ENCODE measurements at places on chromosomes 2 and 18.
A peak's percentile ranks its signal among the peaks of the same experiment; 100 is the strongest.

DNA sequence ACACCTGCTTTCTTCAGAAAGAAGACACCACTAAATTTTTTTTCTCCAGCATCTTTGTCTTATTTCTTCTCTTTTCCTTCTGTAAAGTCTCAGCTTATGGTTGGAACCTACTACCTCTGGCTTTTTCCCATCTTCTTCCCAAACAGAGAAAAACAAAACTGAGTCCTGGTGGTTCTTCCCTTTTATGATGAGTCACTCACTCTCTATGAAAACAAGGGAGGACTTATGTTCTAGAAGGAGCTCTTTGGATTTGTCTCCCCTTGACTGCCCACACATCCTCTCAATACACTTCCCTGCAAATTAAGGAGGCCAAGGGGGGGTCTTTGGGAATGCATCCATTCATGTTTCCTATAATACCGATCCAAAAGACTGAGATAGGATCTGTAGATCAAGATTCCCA, 22.1 kb upstream of the MEIS1 start:
- DNase-seq, result no peak

GRCh38 chr2:19670303-19670702, 231.5 kb downstream of the TTC32 start:
- no peak for DNase-seq

GRCh38 chr2:85265304-85265703, 62.5 kb downstream of the TGOLN2 start:
- no peak for DNase-seq

- no peak for DNase-seq
These were observed 70.5 kb upstream of the TFCP2L1 start for GRCh38 chr2:121355488-121355887.

- DNase-seq, result no peak
These were observed 67.9 kb downstream of the POLR1A start for GRCh38 chr2:86037795-86038192.

GRCh38 chr2:121080013-121080772, 204.8 kb downstream of the TFCP2L1 start:
- peak; percentile 32 for DNase-seq

DNA sequence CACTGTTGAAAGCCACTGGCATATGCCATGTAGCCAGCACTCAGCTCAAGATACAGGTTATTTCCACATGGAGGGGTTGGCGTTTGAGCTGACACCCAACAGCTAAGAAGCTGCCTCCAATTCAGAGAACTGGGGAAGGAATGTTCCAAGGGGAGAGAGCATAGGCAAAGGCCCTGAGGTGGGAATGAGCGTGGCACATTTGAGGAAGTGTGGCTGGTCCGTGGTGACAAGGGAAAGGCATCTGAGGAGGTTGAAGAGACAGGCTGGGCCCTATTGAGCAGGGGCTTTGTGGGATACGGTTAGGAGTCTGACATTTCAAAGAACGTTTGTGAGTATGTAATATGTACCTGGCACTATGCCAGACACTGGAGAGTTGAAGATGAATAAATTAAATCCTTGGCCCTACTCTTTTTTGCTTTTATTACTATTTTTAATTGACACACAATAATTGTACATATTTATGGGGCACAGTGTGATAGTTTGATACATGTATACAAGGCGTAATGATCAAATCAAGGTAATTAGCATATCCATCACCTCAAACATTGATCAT, 27.6 kb upstream of the TMBIM1 start:
- no peak for DNase-seq

- no peak for DNase-seq
These were observed 298.2 kb upstream of the COL3A1 start for GRCh38 chr2:188676010-188676400.

DNA sequence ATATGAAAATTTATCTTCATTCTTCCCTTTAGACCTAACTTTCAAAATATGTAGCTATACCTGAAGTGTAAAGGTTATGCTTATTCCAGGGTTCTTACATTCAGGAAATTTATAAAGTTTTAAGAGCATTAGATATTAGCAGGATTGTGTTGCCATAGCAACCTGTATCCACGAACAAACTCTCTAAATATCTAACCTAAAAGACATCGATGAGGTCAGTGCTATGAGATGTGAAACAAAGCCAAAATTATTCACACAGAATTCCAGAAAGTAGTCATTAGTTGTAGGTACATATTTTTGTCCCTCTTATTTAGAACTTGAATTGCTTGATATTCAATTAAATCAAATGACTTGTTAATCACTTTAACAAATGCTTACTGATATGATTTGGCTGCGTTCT, 705.3 kb downstream of the SOCS6 start:
- DNase-seq, result no peak

- DNase-seq, result no peak
These were observed 48.6 kb downstream of the KLHL14 start for GRCh38 chr18:32724071-32724749.

DNA sequence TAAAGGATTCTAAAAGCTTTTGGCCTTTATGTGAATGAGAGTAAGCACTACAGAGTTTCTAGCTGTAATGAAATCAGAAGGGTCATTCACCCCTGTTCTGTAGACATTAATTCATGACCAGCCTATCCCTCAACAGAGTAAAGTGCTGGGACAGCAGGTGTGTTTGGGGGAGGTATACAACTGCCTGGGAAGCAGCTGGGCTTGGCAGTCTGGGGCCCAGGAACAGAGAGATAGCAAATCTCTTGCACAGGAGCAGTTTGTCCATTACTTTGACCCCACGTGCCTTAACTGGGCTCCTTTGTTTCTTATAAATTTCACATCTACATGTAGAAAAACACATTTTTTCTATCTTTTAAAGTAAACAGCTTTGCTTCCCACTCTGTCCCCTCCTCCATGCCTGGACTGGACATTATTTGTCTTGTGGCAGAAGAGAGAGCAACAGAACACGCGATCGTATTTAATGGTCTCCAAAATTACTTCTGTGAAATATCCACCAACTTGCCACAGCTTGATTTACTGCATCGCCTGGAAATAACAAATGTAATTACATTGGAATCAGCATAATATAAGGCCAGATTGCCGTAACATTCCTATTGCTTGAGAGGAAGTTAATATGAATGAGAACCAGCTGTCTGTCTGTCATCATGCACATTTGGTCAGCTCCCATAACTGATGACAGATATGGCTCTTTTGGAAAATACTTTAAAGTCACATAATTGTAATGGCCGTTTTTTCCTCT, 263.8 kb downstream of the RBM43 start:
- no peak for DNase-seq

- no peak for DNase-seq
These were observed 394.2 kb downstream of the IRS1 start for GRCh38 chr2:226405465-226405864.

- DNase-seq, result no peak
These were observed 420.3 kb upstream of the MMADHC start for GRCh38 chr2:150007815-150008430.

DNA sequence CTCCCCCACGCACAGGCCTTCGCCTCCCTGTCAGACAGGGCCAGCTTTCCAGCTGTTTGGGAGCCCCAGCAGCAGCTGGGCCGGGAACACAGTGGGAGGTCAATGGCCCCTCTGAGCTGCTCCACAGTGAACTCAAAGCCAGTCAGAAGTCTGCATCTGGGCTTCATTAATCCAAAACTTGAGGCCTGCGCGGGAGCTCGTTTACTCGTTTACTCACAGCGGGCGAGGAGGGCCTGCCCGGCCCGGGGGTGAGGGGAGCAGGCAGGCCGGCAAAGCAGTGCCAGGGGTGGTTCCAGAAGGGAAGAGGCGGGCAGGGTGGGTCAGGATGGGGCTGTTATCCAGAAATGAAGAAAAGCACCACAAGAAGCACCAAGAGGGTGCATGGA, 36.8 kb upstream of the SEMA4C start:
- DNase-seq, result no peak

DNA sequence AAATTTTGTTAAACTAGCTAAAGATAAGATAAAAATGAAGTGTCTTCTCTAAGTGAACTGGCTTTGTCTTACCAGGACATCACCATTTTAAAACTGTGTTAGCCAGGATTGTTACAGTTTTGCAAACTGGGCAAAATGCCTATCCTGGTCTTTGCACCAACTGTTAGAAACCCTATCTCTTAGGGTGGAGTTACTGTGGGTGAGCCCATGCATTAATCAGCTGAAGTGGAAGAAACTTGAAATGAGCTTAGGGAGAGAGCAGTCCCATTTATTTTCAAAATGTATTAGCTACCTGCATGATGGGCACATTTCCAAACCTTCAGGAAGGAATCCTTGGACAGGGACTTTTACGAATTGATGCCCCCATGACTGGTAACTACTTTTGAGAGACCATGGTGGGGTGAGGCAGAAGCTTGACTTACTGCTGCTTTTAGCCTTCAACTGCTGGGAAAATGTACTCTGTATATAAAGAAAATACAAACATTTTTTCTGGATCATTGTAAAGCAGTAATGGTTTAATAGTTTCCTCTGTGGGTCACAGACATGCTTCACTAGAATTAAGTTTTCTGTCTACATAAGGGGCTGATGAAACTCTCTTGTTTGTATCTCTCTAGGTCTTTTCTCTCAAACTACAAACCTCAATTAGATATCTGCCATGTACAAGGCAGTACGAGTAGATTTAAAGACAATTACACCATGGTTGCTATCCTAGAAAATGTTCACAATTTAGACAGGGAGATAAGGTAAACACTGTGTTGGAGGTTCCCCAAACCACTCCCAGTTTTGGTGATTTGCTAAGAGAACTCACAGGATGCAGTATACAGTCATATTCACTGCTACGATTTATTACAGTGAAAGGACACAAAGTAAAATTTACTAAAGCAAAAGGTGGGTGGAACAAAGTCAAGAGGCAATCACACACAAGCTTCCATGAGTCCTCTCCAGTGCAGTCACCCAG, 321.4 kb upstream of the MMADHC start:
- no peak for DNase-seq

DNA sequence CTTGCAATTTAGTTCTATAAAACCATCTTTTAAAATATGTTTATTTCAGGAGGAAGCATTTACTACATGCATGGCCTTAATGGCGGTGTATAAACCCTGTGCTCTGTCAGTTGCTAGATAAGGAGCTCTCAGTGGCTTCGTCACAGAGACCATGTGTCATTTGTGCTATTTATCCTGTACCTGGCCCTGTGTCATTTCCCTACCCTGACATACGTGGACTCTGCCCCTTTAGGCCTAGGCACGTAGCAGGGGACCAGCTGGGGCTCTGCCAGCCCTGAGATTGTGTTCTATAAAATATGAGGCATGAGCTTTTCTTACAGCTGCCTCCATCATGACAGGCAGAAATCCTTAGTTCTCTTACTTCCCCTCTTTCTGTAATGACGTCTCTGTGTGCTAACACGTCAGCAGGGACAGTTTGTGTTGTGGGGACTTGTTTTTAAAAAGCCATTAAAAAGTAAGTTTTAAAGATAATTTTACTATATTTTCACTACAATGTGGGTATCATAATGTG, 88.0 kb downstream of the ITGB1BP1 start:
- DNase-seq, result no peak

DNA sequence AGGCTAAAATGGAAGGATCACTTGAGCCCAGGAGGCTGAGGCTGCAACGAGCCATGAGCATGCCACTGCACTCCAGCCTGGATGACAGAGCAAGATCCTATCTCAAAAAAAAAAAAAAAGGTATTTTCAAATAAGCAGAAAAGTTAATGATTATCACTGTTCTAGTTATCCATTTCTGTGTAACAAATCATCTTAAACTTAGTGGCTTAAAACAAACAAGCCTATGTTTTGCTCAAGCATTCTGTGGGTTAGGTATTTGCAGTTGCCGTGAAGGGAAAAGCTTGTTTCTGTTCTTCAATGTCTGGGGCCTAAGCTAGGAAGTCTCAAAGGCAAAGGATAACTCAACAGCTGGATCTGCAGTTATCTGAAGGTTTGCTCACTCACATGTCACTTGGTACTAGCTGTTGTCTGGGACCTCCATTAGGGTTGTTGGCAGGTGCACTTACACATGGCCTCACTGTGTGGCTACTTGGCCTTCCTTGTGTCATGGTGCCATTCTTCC, 14.1 kb downstream of the MFF start:
- no peak for DNase-seq

DNA sequence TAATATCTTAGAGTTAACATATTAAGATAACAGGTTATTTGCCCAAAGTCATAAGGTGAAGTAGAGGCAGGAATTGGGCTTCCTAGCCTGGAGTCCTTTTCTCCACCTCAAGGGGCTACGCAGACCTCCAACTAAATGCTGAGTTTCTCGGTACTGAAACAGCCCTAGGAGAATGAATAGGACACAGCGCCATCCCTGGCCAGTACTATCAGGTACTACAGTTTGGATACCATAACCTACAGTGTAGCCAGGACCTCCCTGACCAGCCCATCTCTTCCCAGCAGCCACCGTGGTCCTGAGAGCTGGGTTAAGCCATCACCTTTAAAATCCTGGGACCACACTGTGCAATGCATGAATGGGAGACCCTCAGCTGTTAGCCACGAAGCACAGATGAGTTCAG, 15.7 kb downstream of the CASP8 start:
- DNase-seq, result no peak

DNA sequence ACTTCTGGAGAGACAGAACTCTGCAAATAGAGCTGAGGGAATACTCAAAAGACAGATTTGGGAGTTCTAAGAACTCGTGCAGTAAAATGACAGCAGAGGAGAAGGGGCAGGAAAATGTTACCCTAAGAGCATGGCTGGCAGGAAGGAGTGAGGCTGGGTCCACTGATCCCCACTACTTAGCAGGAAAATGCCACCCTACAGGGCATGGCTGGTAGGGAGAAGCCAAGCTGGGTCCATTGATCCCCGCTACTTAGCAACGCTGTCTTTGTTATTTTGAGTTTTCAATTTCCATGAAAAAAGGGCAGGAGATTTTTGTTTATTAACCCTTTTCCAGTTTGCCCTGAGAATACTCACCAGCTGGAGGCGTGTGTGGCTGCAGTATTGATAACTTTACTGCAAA, 100.3 kb upstream of the TMEM200C start:
- DNase-seq, result no peak

DNA sequence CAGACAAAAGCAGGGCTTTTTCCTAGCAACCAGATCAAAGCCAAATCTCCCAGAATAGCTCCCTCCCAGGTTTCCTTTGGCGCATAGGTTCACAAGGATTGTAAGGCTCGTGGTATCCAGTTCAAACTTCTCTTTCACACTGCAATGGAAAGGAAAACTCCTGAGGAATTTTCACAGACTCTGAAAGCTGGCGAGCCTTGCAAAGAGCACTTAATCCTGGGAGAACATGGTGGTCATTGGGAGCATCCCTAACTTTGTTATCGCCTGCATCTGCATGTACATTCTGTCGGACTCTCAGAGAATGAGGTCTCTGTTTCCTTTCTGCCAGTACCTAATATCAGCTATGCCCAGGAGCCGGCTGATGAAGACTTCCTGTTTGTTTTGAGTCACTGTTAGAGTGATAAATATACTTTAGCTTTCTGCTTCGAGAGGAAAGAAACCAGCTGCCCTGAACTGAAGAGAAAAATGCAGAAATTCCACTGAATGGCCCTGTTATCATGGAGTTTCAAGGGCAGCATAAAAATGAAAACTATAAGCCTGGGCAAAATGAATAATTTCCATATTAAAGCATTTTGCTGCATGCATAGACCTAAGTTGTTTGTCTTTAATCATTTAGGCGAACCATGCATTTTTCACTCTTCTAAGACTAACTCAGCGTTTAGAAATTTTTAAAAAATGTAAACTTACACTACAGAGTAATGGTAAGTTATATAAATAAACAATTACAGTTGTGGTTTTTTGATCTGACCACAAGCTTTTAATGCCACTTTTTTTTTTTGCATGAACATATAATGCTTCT, 76.4 kb upstream of the ZEB2 start:
- peak; percentile 37 for DNase-seq

All from CD4-positive, alpha-beta T cell treated with Interleukin-17A for 1 hour (primary cell).